ENCODE measurements at places on chromosomes 6 and 20.

DNA sequence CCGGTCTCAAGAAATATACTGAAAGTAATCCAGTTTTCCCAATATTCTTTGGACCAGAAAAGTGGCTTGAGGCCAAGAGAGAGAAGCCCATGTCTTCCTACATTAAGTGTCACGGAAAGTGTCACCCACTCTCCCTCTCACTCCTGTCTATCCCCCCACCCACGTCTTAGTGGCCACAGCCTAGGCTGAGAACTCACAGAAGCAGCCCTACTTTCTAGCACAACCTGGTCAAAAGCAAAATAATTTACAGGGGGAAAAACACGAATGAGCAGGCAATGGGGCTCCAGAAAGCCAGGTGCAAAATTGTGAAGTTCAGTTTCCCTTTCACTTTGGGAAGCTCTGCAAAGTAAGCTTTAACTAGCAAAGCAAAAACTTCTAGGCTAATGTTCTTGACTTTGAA, 118.0 kb downstream of the OPRM1 start:
- DNase-seq: no peak

DNA sequence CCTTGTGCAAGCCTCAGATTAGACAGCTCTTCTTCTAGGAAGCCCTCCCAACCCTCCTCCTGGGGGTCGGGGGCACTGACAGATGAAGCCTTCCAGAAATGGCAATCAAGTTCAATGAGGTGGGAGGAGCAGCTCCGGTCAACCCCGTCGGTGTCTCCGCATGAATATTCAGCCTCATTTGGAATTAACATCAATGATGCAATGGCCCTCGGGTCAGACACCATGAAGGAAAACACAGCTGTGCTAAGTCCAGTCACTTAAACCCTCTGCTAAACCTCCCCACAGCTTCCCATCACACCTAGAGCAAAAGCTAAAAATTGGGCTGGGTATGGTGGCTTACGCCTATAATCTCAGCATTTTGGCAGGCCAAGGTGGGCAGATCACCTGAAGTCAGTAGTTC, 36.5 kb downstream of the ZNF217 start:
- DNase-seq: no peak

DNA sequence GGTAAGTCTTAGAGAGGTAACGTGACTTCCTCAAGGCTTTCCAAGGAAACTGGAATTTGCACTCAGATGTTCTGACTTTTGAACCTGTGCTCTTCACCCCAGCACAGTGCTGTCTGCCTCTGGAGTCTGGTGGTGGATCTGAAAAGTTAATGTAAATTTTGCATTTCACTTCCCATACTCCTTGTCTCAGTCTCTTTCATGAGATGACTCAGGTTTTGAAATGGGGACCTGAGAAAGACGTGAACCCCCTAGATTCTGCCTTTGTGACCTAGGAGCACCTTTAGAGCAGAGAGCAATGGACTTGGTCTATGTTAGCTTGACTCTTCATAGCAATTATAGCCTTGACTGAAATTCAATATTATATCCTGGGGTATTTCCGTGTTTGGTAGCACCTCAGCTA, 223.0 kb downstream of the QKI start:
- DNase-seq: no peak

DNA sequence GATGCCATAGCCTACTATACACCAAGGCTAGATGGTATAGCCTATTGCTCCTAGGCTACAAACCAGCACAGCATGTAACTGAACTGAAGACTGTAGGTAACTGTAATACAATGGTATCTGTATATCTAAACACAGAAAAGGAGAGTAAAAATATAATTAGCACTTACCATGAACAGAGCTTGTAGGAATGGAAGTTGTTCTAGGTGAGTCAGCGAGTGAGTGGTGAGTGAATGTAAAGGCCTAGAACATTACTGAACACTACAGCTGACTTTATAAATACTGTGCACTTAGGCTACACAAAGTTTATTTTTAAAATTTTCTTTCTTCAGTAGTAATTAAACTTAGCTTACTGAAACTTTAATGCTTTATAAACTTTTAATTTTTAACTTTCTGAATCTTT, 129.5 kb downstream of the BTBD9 start:
- DNase-seq: no peak

DNA sequence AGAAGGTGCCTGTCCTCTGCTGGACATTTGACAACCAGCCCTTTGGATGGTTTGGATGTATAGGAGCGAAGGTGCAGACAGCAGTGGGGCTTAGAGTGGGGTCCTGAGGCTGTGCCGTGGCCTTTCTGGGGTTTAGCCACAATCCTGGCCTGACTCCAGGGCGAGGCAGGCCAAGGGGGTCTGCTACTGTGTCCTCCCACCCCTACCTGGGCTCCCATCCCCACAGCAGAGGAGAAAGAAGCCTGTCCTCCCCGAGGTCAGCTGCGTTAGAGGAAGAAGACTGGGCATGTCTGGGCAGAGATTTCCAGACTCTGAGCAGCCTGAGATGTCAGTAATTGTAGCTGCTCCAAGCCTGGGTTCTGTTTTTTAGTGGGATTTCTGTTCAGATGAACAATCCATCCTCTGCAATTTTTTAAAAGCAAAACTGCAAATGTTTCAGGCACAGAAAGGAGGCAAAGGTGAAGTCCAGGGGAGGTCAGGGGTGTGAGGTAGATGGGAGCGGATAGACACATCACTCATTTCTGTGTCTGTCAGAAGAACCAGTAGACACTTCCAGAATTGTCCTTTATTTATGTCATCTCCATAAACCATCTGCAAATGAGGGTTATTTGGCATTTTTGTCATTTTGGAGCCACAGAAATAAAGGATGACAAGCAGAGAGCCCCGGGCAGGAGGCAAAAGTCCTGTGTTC, 1.3 kb upstream of the CDKN1A start:
- no peak for DNase-seq

- no peak for DNase-seq
Measured at GRCh38 chr6:116450185-116450710, 10.9 kb upstream of the CALHM6 start.

DNA sequence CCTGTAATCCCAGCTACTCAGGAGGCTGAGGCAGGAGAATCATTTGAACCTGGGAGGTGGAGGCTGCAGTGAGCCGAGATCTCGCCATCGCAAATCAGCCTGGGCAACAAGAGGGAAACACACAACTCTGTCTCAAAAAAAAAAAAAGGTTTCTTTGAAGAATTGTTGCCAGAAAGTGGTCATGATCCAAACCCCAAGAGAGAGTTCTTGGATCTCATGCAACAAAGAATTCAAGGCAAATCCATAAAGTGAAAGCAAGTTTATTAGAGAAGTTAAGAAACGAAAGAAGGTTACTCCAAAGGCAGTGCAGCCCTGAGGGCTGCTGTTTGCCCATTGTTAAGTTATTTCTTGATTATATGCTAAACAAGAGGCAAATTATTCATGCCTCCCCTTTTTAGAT, 14.5 kb upstream of the KIFC1 start:
- no peak for DNase-seq

GRCh38 chr6:7147051-7147671, 39.4 kb downstream of the RREB1 start:
- DNase-seq: no peak
